Dermis microvascular lymphatic vessel endothelial cell (primary cell): ENCODE measurements at places on chromosomes 16 and 17. TPM values are rescaled to one million over a fixed set of nuclear protein-coding genes. Genes with fewer than 3 reads are reported as not detected.

The HBA1 gene
- not detected in 2 replicates for total RNA-seq

The SLC35G3 gene
- total RNA-seq = not detected in 2 replicates

GRCh38 chr17:9364837-9365430 lies 210.7 kb downstream of the STX8 start:
- peak; percentile 45 for DNase-seq

GRCh38 chr17:58680038-58680369 lies 11.8 kb downstream of the TEX14 start:
- no peak for DNase-seq

GRCh38 chr17:83194186-83194561 lies 114.8 kb downstream of the METRNL start:
- DNase-seq = no peak

The PKD1 gene
- 20.8 and 35.7 TPM in 2 replicates for total RNA-seq

DNA sequence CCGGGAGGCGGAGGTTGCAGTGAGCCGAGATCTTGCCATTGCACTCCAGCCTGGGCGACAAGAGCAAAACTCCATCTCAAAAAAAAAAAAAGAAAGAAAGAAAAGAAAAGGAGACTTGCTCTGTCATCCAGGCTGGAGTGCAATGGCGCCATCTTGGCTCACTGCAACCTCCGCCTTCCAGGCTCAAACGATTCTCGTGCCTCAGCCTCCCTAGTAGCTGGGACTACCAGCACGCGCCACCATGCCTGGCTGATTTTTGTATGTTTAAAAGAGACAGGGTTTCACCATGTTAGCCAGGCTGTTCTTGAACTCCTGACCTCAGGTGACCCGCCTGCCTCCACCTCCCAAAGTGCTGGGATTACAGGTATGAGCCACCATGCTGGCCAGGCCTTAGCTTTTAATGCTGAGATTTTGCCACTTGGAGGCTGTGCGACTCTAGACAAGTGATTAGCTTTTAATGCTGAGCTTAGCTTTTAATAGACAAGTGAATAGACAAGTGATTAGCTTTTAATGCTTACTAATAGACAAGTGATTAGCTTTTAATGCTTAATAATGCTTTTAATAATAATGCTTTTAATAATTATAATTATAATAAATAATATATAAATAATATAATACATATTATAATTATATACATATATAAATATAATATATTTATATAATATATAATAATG lies 9.6 kb downstream of the LDAF1 start:
- no peak for DNase-seq

- DNase-seq = no peak
These were observed 26.8 kb downstream of the SPHK1 start for GRCh38 chr17:76411247-76411646.

- DNase-seq = no peak
These were observed 147.0 kb downstream of the SHISA6 start for GRCh38 chr17:11388054-11388453.

GRCh38 chr17:48997103-48997826 lies at the start of gene IGF2BP1:
Gene IGF2BP1, plus strand, starts transcription at chr17:48997385. Its CDS starts 361 bp downstream, at chr17:48997746.
- no peak for DNase-seq

The TNP2 gene
- not detected in 2 replicates for total RNA-seq

- DNase-seq = peak; percentile 27
These were observed 160.1 kb downstream of the MAP2K4 start for GRCh38 chr17:12180644-12181261.

DNA sequence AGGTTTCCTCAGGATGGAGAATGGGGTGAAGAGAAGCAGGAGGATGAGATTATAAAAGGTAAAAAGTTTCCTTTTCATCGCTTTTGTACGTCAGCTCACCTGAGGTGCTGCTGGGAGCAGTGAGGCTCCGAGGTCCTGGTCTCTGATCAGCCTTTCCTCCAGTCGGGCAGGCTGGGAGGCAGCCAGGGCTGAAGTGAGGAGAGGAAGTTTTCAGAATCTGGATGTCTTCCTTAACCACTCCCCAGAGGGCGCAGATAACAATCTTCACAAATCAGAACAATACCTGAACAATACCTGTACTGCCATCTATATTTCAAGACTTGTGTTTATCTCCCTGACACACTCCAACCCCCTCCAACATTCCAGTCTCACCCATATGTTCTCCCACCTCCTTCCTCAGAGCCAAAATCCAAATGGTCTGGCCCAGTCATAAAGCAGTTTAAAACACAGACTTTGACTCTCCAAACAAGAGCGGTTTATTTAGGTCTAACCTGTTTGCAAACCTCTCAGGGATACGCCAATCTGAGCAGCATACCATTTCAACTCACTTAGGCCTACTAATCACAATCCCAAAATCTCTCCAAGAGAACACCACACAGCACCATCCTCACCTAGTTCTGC lies 6.8 kb downstream of the ZNF18 start:
- no peak for DNase-seq

GRCh38 chr17:35849469-35850348 lies 19.0 kb downstream of the HEATR9 start:
- peak; percentile 82 for DNase-seq

The MT1G gene
- not detected in 2 replicates for total RNA-seq

DNA sequence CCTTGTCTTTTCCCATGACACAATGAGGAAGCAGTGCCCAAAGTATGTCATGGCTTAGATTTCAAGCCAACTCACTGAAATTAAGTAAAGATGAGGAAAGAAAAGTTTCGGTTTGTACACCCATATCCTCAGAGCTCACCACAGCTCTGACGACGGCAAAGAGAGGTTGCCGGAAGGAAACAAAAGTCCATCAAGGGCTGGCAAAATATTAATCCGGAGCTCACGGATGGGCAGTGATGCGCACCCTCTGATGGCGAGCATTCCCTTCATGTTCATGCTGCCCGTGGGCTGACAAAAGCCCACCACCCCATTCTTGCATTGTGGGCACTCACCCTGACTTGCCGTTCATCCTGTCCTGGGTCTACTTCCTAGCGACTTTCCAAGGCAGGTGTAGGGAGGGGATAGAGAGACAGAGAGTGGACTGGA lies 103.1 kb downstream of the SOX9 start:
- DNase-seq = no peak
